ENCODE measurements at places on chromosomes 7 and 10.

DNA sequence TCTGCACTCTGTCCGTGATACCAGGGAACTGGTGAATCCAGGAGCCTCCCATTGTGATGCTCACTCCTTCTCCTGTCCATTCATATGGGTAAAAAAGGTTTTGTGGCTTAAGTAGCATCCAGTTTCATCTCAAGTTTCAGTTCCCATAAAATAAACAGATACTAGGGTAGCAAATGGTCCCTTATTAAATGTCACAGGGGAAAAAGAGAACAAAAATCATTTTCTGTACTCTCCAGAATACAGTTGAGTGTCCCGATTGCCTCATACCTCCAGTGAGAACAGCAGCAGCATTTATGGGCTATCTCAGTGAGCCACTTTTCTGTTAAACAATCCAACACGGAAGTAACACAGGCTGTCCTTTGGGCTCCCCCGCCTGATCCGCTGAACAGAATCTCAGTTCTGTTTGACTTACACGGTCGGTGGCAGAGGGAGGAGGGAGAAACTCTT, 179.6 kb downstream of the CELF2 start:
- DNase-seq, result no peak

DNA sequence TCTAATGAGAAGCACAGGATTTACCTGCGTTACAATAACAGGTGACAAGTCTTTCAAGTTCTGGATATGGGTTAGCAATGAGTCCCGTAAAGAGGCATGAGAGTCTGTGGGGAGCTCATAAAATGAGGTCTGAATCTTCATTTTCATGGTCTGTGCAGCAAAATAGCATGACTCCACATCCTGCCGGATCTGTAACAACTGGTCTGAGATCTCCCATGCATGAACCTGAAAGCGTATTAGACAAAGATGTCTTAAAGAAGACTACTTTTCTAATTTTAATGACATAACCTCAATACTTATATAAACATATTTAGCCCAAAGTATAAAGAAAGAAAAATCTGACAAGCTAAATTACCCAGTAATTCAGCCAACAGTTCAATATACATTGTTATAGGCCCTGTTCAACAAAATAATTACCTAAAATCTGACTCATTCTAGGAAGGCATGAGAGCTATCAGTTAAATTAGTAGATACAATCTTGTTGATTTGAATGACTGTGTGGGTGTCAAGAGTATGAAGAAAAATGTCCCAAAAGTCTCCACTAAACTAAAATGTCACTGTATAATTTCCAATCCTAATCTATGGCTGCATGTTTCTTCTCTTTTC, 36.9 kb downstream of the TNPO3 start:
- DNase-seq, result no peak

- no peak for DNase-seq
These were observed 805 bp downstream of the MSRB2 start for GRCh38 chr10:23095966-23096801.

DNA sequence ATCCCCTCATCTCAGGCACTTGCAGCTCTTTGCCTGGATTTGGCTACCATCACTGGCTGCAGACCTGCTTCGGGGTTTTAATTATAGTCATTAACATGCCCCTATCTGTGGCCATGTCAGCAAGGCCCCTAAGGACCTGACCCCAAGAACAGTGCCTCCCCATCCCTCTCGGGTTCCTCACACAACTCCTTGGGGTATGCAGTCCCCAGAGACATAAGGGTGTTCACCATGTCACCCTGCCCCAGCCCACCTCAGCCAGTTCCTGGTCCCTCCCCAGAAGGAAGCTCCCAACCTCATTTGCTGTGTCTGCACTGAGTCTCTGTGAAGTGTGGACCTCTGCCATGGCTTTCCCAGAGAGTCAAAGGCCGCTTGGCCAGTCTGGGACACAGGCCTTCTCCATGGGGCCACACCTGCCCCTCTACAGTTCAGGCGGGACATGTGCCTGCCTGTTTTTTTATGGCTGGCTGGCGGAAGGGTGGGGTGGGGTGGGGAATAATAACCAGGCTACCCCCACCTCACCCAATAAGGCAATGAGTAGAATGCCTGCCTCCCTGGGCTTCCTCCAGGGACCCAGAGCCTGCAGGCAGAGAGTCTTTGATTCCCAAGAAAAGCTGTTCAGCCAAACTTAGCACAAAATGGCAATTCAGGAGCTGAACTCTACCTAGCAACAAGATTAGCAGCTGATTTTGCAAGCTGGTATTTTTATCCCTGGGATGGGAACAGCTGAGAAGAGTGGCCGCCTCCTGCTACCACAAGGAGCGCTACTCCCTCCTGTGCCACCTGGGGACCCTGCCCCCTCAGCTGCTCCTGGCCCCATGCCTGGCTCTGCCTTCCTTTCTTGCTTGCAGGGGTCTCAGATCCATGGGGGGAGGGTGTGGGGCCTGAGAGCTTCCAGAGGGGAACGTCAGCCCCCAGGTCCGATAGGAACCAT, 23.7 kb upstream of the CAMK2B start:
- DNase-seq, result no peak

GRCh38 chr7:156096771-156097538, 284.7 kb upstream of the SHH start:
- DNase-seq, result no peak
